ENCODE measurements at places on chromosomes 13 and 19. TPM values are rescaled to one million over a fixed set of nuclear protein-coding genes. Genes with fewer than 3 reads are reported as not detected.
A peak's percentile ranks its signal among the peaks of the same experiment; 100 is the strongest.

Gene PODNL1
- total RNA-seq: 0.11 TPM

Gene ZIM2
- total RNA-seq: not detected

Gene ZNF615
- 8.6 TPM for total RNA-seq

Gene NOTCH3
- not detected for total RNA-seq

Gene PLK5
- total RNA-seq: not detected

Gene IFT88
- total RNA-seq: 6.6 TPM

Gene OXGR1
- not detected for total RNA-seq

Gene ATXN8OS
- total RNA-seq: not detected

Gene SIGLEC11
- not detected for total RNA-seq

Gene USHBP1
- not detected for total RNA-seq

Gene FCGBP
- total RNA-seq: 5.8 TPM

Gene ZNF823
- total RNA-seq: 6.5 TPM

Gene SCEL
- total RNA-seq: not detected

Gene ZNF583
- total RNA-seq: 4.6 TPM

Gene CFAP97D2
- total RNA-seq: not detected

Gene C19orf73
- 1.0 TPM for total RNA-seq

DNA sequence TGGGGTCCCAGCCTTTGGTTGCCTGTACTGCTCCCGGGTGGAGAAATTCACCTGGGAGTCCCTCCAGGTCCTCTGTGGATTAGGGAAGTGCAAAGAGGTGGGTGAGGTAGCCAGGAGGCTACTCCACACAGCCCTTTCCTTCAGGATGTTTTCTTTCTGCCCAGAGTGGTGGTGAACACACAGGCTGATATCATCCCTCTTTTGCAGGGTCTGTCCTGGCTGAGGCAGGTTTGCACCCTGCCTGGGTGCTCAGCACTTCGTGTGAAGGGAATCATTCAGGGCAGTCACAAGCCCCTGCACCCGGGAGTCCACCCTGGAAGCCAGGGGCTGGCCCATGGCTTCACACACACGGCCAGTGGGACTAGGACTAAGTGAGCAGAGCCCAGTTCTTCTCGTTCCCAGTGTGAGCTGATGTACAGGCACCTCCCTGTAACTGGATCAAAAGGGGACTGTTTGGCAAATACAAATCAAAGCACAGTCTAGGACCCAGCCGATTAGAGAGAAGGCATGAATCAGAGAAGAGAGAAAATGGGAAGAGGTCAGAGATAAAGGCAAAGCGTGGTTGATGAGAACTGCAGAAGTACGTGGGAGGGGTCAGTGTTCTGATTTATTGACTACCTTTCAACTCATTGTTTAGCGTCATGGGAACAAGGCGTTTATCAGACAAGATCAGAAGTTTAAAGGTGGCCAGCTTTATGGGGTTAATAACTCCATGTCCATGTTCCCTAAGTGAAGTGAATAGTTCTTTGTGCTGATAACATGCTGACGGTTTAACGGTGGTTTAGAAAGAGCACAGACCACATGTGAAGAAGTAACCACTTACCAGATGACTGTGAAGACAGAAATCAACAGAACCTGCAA, 30.4 kb upstream of the SPATA13 start:
- no peak for DNase-seq
- no peak overlapping the region for H3K27ac ChIP-seq
- H3K27me3 ChIP-seq: peaks cover 2% of the 10 kb centered on the region
- no peak overlapping the region for H3K4me3 ChIP-seq

- H3K27me3 ChIP-seq: peaks cover 13% of the 10 kb centered on the region
- no peak overlapping the region for H3K4me3 ChIP-seq
- H3K27ac ChIP-seq: no peak overlapping the region
- no peaks in the 10 kb centered on the region for H3K36me3 ChIP-seq
These were observed 46.2 kb upstream of the RFXAP start for GRCh38 chr13:36772853-36773252.

DNA sequence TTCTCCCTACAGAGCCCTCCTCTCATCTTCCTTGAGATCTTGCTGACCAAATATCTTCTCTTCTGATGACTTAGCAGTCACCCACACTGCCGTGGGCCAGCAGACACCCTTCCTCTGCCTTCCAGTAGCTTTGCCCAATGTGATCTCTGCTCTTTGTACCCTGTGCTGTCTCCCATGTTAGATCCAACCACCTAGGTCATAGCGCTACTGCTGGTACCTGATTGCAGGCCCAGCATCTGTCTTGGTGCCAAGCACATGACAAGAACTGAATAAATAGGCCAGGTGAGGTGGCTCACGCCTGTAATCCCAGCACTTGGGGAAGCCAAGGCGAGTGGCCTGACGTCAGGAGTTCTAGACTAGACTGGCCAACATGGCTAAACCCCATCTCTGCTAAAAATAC, 149.7 kb downstream of the TM9SF2 start:
- no peak overlapping the region for H3K27ac ChIP-seq
- DNase-seq: no peak
- peaks cover 2% of the 10 kb centered on the region for H3K27me3 ChIP-seq
- H3K36me3 ChIP-seq: no peaks in the 10 kb centered on the region
- H3K4me3 ChIP-seq: no peak overlapping the region
- peaks cover 9% of the 10 kb centered on the region for H3K4me1 ChIP-seq

GRCh38 chr19:58406818-58407657, 1.4 kb upstream of the ZNF584 start:
- H3K4me1 ChIP-seq: peaks cover 42% of the 10 kb centered on the region
- no peak for DNase-seq
- H3K36me3 ChIP-seq: peaks cover 10% of the 10 kb centered on the region
- H3K27ac ChIP-seq: peak overlapping the region; percentile 95
- H3K27me3 ChIP-seq: no peaks in the 10 kb centered on the region

- peak overlapping the region; percentile 95 for H3K4me3 ChIP-seq
- H3K27me3 ChIP-seq: no peaks in the 10 kb centered on the region
- peak; percentile 98 for DNase-seq
- H3K27ac ChIP-seq: peak overlapping the region; percentile 100
- peaks cover 44% of the 10 kb centered on the region for H3K36me3 ChIP-seq
These were observed 483 bp downstream of the HNRNPL start for GRCh38 chr19:38849147-38849859.

- DNase-seq: no peak
- no peak overlapping the region for H3K4me3 ChIP-seq
- H3K36me3 ChIP-seq: peaks cover 19% of the 10 kb centered on the region
- no peak overlapping the region for H3K27ac ChIP-seq
- no peaks in the 10 kb centered on the region for H3K27me3 ChIP-seq
- peaks cover 8% of the 10 kb centered on the region for H3K4me1 ChIP-seq
These were observed 21.9 kb downstream of the ZSWIM4 start for GRCh38 chr19:13817018-13817614.

DNA sequence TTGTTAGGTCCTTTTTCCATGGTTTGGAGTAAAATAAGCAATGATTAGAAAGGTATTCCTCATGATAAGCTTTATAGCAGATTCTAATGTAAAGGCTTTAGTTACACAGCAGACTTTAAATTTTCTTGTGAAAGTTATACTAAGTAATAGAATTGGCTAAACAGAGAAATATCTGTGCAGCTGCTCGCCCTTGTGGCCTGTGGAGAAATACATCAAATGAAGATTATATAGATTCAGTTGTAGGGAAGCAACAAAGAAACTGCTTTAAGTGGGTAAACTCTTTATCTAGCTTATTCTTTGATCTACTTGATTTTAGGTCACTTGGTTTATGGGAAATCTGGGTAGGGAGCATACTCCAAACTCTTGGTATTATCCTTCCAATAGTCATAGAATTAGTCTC, 1269.7 kb upstream of the SPRY2 start:
- no peak overlapping the region for H3K27ac ChIP-seq
- H3K4me1 ChIP-seq: no peaks in the 10 kb centered on the region
- H3K36me3 ChIP-seq: no peaks in the 10 kb centered on the region
- DNase-seq: no peak

DNA sequence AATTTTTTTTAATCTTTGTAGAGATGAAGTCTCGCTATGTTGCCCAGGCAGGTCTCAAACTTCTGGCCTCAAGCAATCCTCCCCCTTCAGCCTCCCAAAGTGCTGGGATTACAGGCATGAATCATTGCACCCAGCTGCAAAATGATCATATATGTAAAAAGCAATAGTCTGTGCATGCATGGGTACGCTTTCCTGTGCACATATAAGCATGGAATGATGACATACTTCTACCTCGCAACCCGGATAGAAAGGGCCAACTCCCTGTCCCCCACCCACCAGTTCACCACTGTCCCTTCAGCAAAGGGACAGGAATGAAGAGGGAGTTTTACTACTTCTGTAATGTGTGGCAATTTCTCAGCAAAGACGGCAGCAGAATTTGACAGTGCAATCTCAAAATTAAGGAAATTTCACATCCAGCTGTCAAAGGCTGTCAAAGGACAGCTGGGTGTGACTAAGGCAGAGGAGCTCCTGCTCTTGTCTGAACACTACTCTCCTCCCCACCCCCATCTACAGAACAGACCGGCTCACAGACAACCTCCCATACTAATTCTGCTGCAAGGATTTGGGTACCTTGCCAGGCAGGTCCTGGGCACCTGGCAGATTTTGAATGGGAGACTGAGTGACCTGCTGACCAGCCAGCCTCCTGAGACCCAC, 95.6 kb downstream of the TSHZ3 start:
- H3K4me3 ChIP-seq: no peak overlapping the region
- no peak overlapping the region for H3K27ac ChIP-seq
- DNase-seq: no peak
- peaks cover 5% of the 10 kb centered on the region for H3K4me1 ChIP-seq

GRCh38 chr13:94657167-94657566, 55.2 kb downstream of the SOX21 start:
- H3K27ac ChIP-seq: no peak overlapping the region
- DNase-seq: no peak
- peaks cover 13% of the 10 kb centered on the region for H3K27me3 ChIP-seq
- H3K4me3 ChIP-seq: no peak overlapping the region

GRCh38 chr19:18850471-18851375, 19.0 kb downstream of the UPF1 start:
- DNase-seq: no peak
- H3K27me3 ChIP-seq: no peaks in the 10 kb centered on the region

- no peak overlapping the region for H3K4me3 ChIP-seq
- no peaks in the 10 kb centered on the region for H3K27me3 ChIP-seq
- no peaks in the 10 kb centered on the region for H3K36me3 ChIP-seq
- H3K4me1 ChIP-seq: no peaks in the 10 kb centered on the region
- H3K27ac ChIP-seq: no peak overlapping the region
- no peak for DNase-seq
These were observed 982.6 kb upstream of the ATXN8OS start for GRCh38 chr13:69124996-69125395.

- no peaks in the 10 kb centered on the region for H3K27me3 ChIP-seq
- no peak overlapping the region for H3K4me3 ChIP-seq
- no peaks in the 10 kb centered on the region for H3K36me3 ChIP-seq
- DNase-seq: no peak
- peaks cover 71% of the 10 kb centered on the region for H3K4me1 ChIP-seq
- peak overlapping the region; percentile 33 for H3K27ac ChIP-seq
These were observed 14.2 kb downstream of the MED26 start for GRCh38 chr19:16613841-16614240.

GRCh38 chr13:43805681-43806128, 18.9 kb upstream of the ENOX1 start:
- no peak overlapping the region for H3K27ac ChIP-seq
- no peaks in the 10 kb centered on the region for H3K36me3 ChIP-seq
- peaks cover 6% of the 10 kb centered on the region for H3K27me3 ChIP-seq
- DNase-seq: no peak
- H3K4me1 ChIP-seq: no peaks in the 10 kb centered on the region

DNA sequence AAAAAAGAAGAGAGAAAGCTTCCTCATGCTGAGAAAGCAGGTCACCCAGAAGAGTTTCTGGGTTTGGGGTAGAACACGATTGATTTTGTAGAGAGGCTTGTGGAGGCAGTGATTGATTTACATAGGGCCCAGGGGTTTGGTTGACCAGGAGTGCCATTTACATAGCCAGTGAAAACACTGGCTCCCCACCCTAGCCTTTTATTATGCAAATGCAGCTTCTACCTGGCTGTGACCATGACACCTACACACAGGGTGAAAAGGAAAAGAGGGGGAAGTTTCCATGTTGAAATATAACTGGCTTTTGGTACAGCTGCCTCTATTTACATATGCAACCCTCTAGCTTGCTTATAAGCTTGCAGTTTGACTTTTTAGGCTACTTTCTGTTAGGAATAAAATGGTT, 62.0 kb downstream of the ZNF100 start:
- no peak overlapping the region for H3K27ac ChIP-seq
- DNase-seq: no peak
- no peak overlapping the region for H3K4me3 ChIP-seq
- H3K36me3 ChIP-seq: no peaks in the 10 kb centered on the region
- H3K4me1 ChIP-seq: no peaks in the 10 kb centered on the region

DNA sequence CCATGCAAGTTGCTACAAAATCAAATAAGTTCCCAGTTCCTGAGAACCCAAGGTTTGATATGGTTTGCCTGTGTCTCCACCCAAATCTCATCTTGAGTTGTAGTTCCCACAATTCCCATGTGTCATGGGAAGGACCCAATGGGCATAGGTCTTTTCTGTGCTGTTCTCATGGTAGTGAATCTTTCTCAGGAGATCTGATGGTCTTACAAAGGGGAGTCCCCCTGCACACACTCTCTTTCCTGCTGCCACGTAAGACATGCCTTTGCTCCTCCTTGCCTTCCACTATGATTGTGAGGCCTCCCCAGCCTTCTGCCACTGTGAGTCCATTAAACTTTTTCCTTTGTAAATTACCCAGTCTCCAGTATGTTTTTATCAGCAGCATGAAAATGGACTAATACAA, 28.5 kb upstream of the TSHZ3 start:
- no peaks in the 10 kb centered on the region for H3K27me3 ChIP-seq
- no peak for DNase-seq
- no peaks in the 10 kb centered on the region for H3K36me3 ChIP-seq

GRCh38 chr19:10195199-10195519, 406 bp upstream of the DNMT1 start:
- H3K27ac ChIP-seq: peak overlapping the region; percentile 97
- no peak for DNase-seq
- peak overlapping the region; percentile 89 for H3K4me3 ChIP-seq
- H3K27me3 ChIP-seq: no peaks in the 10 kb centered on the region

DNA sequence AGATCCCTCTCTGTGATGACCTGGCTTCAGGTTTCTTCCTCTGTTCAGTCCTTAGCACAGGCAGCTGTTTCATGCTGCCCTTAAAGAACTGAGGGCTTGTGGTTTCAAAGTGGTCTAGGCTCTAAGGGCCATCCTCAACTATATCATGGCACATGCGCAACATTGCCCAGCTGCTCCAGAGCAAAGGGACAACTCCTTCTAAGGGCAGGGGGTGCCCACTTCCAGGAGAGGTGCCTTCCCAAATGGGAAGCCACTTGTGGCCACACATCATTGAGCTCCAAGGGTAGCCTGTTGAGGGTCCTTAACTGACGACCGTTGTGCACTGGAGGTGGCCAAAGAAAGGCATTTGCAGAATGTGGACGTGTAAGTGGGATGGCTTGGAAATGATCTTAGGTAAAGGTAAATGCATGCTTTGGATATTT, 7.3 kb downstream of the GPR183 start:
- H3K4me3 ChIP-seq: no peak overlapping the region
- no peak overlapping the region for H3K27ac ChIP-seq
- no peaks in the 10 kb centered on the region for H3K27me3 ChIP-seq
- H3K4me1 ChIP-seq: peaks cover 82% of the 10 kb centered on the region
- peaks cover 45% of the 10 kb centered on the region for H3K36me3 ChIP-seq

GRCh38 chr19:4304538-4305256, at the start of gene FSD1:
Gene FSD1 (plus strand): TSS chr19:4304598. CDS start chr19:4304747, 149 bp downstream.
- H3K27ac ChIP-seq: peak within 1 kb of the TSS; percentile 80
- peaks cover 5% of the 10 kb centered on the region for H3K36me3 ChIP-seq
- peak within 1 kb of the TSS; percentile 66 for H3K4me3 ChIP-seq
- peak; percentile 86 for DNase-seq
- no peaks in the 10 kb centered on the region for H3K27me3 ChIP-seq
- H3K4me1 ChIP-seq: peaks cover 37% of the 10 kb centered on the region

- peaks cover 5% of the 10 kb centered on the region for H3K36me3 ChIP-seq
- no peak overlapping the region for H3K4me3 ChIP-seq
- H3K27me3 ChIP-seq: peaks cover 33% of the 10 kb centered on the region
- no peak overlapping the region for H3K27ac ChIP-seq
- no peak for DNase-seq
These were observed 23.1 kb upstream of the EVI5L start for GRCh38 chr19:7806876-7807275.
